ENCODE measurements at places on chromosomes 5 and 9.

GRCh38 chr5:143842920-143843319 lies 31.0 kb downstream of the HMHB1 start:
- no peak for DNase-seq

DNA sequence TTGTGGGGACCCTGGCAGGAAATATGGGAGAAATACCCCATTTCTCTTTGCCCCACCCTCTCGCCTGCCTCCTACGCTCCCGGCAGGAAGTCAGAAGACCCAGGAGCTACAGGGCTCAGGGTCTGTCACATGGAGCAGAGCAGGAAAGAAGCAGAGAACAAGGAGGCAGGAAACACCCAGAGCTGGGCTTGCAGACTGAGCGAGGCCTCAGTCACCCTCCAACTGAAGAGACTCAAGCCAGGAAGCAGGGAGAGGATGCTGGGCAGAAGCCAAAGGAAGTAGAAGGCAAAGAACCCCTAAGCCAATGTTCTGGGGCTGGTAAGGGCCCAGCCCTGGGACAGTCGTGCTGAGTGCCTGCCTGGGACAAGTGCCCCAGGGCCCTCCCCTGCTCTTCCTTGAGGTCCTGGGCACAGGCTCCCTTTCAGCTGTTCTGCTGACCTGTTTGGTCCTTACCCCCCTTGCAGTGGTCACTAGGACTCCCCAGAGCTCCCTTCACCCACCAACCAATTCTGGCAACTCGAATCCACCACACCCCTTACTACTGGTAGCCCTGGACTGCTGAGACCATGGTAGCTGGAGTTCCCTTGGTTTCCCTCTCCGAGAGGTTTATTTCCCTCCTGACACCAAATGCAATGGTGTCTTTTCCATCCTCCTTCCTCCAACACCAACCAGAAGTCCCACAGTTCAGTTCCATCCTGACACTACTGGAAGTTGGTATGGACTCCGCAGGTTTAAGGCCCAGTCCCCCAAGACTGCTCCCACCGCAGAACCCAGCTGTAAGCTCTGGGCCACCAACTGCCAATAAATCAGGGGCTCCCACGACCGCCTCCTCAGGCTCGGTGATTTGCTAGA lies 157.5 kb downstream of the COL23A1 start:
- DNase-seq, result no peak

DNA sequence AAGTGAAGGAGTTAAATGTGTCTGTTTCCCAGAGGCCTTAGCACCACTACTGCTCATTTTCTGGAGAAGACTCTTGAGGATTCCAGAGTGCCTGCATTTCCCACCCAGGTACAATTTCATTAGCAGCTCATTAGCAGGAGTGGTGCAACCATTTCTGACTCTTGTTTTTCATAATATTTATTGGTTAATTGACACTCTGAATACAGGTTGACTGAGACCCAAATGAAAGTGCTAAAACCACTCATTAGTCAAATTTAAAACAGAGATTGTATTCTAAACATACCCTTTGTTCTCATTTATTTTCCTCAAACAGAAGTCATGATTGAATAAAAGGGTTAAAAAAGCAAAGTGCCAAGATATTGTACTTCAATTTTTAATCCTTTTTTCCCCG lies 134.5 kb downstream of the SIL1 start:
- DNase-seq, result no peak

GRCh38 chr9:135979547-135980166 lies 18.5 kb upstream of the UBAC1 start:
- no peak for DNase-seq

- DNase-seq, result no peak
Observed at GRCh38 chr5:141858079-141858765, 20.0 kb downstream of the PCDH1 start.

DNA sequence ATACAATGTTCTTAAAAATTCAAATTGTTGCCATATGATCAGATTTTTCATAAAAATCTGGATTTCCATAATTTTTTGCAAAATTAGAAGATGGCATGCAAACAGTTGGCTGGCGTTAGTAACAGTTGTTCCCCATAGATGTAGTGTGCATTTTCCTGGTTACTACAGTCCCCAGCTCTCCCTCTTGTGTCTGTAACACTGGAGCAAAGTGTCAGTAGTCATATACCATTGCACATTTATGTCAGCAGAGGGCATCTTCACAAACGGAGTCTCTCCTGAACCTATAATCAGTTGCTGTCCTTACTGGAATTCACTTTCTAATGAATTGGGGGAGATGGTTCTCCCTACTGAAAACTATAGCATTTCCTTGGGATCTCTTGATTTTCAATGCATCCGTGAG lies 44.7 kb upstream of the DMAC1 start:
- peak; percentile 3 for DNase-seq

- no peak for DNase-seq
Observed at GRCh38 chr9:6711403-6711802, 46.4 kb upstream of the KDM4C start.

DNA sequence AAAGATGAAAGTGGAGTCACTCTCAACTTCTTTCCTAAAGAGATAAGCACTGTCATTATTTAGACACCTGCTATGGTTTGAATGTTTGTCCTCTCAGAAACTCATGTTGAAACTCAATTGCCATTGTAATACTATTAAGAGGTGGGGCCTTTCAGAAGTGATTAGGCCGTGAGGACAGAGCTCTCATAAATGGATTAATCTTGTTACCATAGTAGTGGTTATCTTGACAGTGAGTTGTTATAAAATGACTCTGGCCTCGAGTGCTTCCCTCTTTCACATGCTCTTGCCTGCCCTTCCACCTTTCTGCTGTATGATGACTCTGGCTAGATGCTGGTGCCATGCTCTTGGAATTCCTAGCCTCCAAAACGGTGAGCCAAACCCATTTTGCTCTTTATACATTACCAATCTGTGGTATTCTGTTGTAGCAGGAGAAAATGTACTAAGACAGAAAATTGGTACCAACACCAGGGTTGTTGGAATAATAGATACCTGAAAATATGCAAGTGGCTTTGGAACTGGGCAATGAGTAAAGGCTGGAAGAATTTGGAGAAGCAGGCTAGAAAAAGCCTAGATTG lies 38.0 kb downstream of the GDA start:
- no peak for DNase-seq

DNA sequence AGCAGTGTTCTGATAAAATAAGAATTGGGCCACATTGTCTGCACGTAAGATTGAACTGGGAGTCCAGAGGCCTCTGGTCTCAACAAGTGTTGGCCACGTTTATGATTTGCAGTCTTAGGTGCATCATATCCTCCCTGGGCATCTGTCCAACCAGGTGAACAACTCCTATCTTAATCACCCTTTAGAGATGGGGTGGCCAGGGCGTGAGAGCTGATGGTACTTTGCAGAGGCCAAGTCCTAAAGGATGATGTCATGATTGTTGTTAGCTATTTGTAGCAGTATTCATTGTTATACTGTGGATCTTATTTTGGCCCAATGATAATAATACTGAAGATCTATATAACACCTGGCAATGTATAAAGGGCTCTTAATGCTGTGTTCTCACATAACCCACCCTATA lies 73.2 kb upstream of the RARS1 start:
- DNase-seq, result no peak

GRCh38 chr9:33164138-33164809 lies 2.9 kb downstream of the B4GALT1 start:
- DNase-seq, result no peak

DNA sequence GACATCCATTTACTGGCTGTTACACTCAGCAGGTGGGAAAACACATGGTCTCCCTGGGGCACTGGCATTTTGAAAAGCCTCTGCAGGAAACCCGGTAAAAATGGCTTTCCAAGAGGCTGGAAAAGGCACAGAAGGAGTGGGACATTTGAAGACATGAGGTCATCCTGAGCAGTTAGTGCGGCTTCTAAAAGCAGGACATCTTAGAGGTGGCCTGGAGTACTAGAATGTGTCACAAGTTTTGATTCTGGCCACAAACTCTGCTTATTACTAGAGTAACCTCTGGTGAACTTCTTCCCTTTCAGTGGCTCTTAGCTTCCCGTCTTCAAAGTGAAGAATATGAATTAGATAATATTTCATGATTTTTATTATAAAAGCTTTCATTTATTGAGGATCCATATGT lies 423.0 kb upstream of the BRINP1 start:
- no peak for DNase-seq

- no peak for DNase-seq
Observed at GRCh38 chr5:173568128-173568527, 48.3 kb downstream of the BOD1 start.

DNA sequence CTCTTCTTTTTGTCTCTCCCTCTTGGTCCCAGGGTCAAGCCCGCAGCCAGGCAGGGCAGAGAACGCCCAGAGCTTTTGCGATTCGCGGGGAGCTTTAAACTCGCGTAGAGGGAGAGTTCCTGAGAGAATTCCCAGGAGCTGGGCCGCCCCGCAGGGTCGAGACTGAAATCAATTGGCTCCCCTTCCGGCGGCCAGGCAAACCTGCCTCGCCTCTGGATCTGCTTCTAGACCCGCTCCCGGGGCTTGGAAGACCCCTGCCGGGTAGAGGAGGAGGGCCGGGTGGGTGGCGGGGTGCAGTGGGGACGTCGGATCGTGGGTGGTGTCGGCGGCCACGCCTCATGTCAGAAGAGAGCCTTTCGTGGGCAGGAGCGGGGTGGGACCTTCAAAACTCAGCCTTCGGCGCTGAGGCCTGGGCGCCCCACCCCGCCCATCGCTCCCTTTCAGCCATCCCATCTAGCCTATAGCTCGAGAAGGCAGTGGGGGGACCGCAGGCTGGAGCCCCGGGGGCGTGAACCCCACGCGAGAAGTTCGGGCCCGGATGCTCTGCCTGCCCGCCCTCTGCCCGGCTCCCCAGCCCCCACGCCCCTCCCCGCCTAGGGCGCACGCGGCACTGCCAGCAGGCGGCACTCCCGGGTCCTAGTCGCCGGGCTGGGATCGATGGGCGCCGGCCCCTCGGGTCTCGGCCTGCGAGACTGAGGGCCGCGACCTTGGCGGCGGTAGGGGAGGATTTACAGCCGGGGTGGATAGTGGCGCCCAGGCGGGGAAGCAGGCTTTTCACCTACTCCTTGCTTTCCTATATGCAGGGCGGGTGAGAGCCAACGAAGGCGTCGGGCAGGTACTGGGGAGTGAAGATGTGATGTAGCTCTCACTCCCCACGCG lies 6.1 kb downstream of the PRDM6 start:
- DNase-seq, result no peak

GRCh38 chr9:120729791-120730241 lies 15.5 kb upstream of the MEGF9 start:
- DNase-seq, result no peak

DNA sequence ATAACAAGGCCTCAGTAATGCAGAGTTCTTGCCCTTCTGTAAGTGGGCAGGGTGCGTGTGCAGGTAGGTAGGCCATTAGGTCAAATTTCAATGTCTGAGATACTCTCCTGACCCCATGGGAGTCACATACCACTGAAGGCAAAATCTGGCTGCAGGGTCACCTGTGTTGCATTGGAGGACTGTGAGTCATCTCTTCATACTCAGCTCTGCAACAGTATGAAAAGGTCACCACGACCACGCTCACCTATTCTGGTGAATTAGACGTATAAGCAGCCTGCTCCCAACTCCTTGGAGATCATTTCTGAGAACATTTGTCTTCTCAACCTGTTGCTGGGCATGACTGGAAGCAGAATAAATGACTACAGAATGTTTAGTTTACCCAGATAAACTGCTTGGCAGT lies 599.8 kb downstream of the PDE4D start:
- no peak for DNase-seq

DNA sequence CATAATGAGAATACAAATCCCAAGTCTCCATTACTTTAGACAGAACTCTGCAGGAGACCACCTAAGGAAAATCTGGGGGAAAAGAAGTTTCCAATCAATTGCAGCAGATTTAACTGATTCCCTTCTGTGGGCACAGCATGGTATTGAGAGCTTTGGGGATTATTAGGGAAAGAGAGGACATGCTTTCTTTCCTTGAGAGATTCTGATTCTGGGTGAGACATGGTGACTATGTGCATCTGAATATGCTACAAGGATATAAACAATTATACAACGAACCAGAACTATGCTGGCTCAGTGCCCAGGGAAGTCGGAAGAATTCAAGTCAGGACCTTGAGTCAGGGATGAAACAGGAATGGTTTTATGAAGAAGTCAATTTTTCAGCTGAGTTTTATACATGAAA lies 183.7 kb downstream of the PDE4D start:
- DNase-seq, result no peak

DNA sequence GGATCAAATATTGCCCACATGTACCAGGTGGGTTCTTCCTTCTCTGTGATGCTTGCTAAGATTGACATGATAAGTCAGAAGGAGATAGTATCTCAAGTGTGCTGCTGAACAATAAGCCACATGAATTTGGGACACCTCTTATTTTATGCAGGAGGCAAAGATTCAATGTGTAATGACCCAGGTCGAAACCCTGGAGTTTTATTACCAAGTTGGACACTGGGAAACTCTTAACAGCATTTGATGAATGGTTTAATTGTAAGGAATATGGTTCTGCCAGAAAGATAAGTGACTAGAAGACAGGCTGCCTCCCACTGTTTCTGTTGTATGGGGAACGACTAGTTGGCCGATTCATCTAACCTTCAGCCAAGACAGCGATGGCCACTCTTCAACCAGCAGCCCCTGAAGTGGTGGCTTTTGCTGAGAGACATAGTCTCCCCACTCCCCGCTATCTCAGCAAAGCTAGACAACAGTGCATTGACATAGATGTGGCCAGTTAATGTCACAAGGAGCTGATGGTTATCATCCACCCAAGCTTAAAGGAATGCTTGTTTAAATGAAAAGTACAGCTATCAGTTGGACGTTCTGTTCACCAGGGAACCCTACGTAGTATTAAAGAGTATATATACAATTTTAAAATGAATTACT lies 407.7 kb downstream of the KDM4C start:
- DNase-seq, result no peak

DNA sequence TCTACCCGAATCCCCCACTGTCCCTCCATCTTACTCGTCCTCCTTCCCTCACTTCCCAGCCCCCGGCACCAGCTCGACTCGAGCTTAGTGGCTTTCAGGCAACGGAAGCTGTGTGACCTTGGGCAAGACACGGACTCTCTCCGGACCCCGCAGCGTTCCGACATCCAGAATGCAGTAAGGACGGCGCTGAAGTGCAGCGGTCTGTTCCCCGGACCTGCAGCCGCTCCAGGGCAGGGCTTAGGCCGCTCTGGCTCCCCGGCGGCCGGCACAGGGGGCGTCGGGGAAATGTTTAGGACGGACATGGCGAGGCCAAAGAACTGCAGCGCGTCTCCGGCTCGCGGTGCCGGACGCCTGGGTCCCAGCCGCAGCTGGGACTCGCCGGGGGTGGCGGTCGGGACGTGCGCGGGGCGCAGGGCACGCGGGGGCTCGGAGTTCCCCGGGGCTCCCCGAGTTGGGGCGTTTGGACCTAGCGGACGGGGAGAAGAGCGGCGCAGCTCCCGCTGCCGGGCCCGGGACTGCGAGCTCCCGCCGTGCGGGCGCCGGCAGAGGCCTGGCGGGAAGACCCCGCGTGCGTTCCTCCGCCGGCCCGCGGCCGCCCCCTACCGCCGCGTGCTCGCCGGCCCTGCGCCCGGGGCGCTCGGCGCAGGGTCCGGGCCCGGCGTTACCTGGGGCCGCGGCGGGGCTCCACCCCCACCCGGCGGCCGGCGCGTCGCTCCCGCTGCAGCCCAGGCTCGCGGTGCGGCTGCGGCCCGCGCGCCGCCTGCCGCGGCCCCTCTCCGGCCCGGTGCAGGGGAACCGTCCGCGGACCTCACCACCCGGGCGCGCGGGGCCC lies 5.6 kb upstream of the RNF44 start:
- DNase-seq, result peak; percentile 56
